H9 (cell line): ENCODE measurements at places on chromosomes 1 and 21. TPM values are rescaled to one million over a fixed set of nuclear protein-coding genes. Genes with fewer than 3 reads are reported as not detected.

The TP53BP2 gene
- 46.2 and 49.7 TPM in 2 replicates for total RNA-seq

The FMO1 gene
- not detected in 2 replicates for total RNA-seq

The GPR37L1 gene
- total RNA-seq = 0.11 TPM in 2 replicates

The MXRA8 gene
- 8.1 and 9.6 TPM in 2 replicates for total RNA-seq

The RCSD1 gene
- 0.13 and 0.26 TPM in 2 replicates for total RNA-seq

The C1orf185 gene
- total RNA-seq = not detected in 2 replicates

The CLCNKB gene
- 1.7 and 1.8 TPM in 2 replicates for total RNA-seq

The KLHDC8A gene
- total RNA-seq = 0.96 and 1.0 TPM in 2 replicates

The S100A3 gene
- not detected in 2 replicates for total RNA-seq

The TRABD2B gene
- total RNA-seq = 1.9 and 2.3 TPM in 2 replicates

The ATG4C gene
- total RNA-seq = 13.1 and 14.8 TPM in 2 replicates

The C1orf226 gene
- total RNA-seq = 11.5 and 11.6 TPM in 2 replicates

The CLIC4 gene
- total RNA-seq = 230 and 240 TPM in 2 replicates

The DNAH14 gene
- total RNA-seq = 38.2 and 39.7 TPM in 2 replicates

The PRKACB gene
- total RNA-seq = 20.7 and 22.1 TPM in 2 replicates

The SLC27A3 gene
- 42.0 and 45.3 TPM in 2 replicates for total RNA-seq

The S100B gene
- 0.26 and 0.53 TPM in 2 replicates for total RNA-seq

The RIIAD1 gene
- 1.4 TPM in 1 of 2 replicates, not detected in the other for total RNA-seq
